Germinal center (tissue), 1 donor: ENCODE measurements at places on chromosomes 16 and 17.

- no peak for DNase-seq
Measured at GRCh38 chr16:89293276-89294143, 76.0 kb downstream of the ZNF778 start.

DNA sequence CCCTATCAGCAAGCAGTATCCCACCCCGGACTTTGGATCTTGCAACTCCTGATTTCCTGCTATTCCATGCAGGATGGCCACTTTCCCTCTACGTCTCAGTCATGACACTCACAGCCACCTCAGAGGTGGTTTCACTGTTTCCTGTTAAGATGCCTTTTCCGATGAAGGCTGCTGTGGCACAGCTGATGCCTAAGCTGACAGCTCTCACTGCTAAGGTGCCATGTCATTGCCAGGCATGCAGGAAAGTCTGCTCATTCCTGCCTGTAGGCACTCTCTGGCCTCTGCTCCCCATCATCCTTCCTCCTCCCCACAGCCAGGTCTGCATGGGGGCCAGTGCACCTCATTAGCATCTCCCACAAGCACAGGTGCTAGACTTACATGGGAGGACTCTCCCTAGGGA lies 173.0 kb downstream of the CBLN1 start:
- DNase-seq = no peak

DNA sequence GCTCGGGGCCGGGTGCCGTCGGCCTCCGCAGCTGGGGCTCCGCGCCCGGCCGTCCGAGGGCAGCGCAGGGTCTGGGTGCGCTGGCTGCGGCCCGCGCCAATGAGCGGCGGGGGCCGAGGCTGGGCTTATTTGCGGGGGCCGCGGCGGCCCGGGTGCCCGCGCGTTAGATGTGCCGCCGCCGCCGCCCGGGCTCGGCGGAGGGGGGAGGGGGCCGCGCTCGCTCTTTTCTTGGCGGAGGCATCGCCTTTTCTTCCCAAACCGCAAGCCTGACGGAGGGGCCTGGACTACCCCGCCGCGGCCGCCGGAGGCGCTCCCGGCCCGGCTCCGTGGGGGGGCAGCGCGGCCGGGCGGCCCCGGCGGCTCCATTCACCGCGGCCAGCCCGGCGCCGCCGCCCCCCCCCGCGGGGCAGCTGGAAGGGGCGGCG lies at the start of gene NOTUM:
NOTUM (minus strand) TSS at position 101 of the 425 bp plus-strand sequence. CDS start 278 bp downstream, outside the sequence.
- DNase-seq = no peak

- DNase-seq = no peak
Measured at GRCh38 chr17:43772877-43773648, 5.7 kb downstream of the DUSP3 start.

GRCh38 chr16:9256196-9256595 lies 164.8 kb downstream of the HAPSTR1 start:
- peak; percentile 72 for DNase-seq

DNA sequence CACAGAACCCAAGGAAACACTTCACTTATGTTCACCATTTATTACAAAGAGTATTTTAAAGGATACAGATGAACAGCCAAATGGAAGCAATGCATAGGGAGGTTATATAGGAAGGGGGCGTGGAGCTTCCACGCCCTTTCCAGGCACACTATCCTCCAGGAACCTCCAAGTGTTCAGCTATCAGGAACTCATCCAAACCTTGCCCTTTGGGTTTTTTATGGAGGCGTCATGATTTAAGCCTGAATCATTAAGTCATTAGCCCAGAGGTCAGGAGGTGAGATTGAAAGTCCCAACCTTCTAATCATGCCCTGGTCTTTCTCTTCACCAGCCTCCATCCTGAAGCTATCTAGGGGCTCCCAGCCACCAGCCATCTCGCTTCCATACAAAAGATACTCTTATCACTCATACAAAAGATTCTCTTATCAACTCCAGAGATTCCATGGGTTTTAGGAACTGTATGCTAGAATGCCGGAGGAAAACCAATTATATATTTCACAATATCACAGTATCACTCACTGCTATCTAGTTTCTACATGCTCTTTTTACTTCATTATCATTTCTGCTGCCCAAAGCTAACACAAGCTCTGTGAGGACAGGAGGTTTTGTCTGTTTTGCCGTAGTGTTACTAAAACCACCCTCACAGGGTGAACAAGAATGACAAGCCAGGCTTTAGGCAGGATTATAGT lies 213.4 kb downstream of the SLC39A11 start:
- DNase-seq = no peak

DNA sequence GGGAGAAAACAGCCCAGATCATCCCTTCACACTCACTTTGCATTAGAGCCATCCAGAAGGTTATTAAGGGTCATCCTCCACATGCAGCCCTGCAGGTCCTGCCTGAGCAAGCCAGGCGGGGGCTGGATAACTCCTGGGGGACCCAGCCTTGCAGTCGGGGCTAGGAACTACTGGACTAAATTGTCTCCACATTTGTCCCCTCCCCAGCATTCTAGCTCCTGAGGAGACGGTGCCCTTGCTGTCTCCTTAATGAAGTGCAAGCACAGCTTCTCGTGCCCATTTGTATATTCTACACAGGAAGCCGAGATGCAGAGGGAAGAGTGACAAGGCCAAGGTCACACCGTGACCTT lies 185.2 kb downstream of the C16orf95 start:
- no peak for DNase-seq

- no peak for DNase-seq
Measured at GRCh38 chr16:27275394-27275793, 6.8 kb upstream of the NSMCE1 start.

DNA sequence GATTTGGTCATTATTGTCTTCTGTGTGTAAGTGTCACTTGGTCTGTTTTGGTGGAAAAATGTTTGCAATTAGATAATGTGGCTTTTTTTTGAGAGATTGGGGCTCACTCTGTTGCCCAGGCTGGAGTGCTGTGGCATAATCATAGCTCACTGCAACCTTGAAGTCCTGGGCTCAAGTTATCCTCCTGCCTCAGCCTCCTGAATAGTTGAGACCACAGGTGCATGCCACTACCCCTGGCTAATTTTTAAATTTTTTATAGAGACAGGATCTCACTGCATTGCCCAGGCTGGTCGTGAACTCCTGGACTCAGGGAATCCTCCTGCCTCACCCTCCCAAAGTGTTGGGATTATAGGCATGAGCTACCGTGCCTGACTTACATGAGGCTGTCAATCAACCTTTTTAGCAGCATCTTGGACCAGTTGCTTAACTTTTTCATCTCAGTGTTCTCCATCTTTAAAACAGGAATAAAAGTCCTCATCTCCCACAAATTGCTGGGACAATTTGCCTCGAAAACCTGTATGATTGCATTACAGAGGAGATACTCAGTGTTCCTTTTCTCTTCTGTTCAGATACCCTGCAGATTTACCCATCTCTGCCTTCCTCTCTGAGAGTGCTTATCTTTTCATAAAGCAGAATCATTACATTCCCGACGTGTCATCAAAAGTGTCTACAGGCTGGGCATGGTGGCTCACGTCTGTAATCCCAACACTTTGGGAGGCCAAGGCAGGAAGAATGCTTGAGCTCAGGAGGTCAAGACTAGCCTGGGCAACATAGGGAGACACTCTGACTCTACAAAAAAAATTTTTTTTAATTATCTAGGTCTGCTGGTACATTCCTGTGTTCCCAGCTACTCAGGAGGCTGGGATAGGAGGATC lies 19.1 kb downstream of the ACSF2 start:
- DNase-seq = no peak

- no peak for DNase-seq
Measured at GRCh38 chr16:9047689-9048301, 43.6 kb upstream of the HAPSTR1 start.

DNA sequence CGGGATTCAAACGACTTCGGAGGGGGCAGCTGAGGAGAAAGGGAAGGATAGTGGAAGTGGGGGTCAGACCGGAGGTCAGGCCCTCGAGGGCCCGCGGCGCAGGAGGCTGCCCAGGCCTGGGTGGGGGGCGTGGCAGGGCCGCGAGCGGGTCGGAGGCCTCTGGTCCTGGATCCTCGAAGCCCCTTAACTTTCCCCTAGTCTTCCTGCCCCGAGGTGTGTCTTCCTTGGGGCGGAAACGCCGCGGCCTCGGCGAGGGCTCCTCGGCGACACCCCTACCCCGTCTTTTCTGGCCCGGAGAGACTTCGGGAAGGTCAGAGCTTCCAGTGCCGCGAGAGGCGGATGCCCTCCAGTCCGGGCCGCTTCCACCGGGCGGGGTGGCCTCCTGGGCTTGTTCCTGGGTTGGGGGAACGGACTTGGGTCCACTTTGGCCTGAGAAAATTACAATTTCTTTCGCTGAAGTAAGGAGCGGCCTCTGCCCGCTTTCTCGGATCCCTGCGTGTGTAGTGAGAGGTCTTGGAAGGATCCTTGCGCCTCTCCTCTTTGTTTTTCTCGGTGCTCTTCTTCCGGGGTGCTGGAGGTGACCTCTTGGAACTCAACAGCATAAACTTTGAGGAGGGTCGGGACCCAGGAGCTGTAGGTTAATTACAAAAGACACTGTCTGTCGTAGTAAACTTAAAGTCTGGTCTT lies 491 bp downstream of the IST1 start:
- DNase-seq = peak; percentile 38

GRCh38 chr16:67652578-67653127 lies 7.4 kb downstream of the ACD start:
- no peak for DNase-seq

GRCh38 chr16:86038926-86039310 lies 140.0 kb downstream of the IRF8 start:
- DNase-seq = no peak

DNA sequence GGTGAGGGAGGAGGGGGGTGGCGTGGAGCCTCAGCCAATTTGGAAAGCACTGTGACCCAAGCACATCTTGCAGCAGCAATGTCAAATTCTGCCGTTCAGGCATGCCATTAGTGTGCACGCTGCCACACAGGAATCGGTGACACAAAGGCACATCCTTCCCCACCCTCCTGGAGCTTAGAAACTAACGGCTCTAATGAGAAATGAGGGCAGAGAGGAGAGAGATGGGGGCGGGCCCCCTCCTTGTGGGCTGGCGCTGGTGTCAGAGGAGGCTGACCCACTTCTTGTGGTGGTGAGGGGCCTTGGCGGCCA lies 94.8 kb downstream of the RTN4RL1 start:
- no peak for DNase-seq

DNA sequence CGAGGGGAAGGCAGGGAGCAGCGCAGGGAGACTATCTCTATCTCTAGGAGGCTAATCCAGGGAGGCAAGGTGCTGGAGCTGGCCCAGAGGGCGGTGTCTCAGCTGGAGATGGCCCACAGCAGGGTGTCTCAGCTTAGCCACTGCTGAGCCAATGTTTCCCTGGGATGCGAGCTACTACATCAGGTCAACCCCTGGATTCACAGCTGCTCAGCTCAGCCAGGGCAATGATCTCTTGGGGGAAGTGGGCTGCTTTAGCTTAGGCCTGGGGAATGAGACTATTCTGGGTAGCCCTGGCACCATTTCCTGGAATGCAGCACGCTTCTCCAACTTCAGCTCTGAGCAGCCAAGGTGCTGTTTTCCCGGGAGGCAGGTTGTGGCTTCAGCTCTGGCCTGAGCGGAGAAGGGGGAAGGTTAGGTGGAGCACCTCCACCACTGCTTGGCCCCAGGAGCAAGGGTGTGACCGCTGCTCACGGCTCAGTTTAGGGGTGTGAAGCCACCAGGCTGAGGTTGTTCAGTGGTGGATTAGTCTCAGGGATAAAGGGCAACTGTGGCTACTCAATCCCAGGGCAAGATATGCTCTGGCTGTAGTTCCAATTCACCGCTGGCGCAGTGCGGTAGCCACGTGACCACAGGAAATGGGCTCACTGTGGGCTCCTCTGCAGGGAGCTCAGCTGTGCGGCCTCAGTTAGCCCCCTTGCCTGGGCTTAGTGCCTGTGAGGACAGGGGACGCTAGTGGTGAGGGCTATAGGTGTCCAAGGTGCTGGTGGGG lies 5.2 kb upstream of the PRSS21 start:
- DNase-seq = no peak

DNA sequence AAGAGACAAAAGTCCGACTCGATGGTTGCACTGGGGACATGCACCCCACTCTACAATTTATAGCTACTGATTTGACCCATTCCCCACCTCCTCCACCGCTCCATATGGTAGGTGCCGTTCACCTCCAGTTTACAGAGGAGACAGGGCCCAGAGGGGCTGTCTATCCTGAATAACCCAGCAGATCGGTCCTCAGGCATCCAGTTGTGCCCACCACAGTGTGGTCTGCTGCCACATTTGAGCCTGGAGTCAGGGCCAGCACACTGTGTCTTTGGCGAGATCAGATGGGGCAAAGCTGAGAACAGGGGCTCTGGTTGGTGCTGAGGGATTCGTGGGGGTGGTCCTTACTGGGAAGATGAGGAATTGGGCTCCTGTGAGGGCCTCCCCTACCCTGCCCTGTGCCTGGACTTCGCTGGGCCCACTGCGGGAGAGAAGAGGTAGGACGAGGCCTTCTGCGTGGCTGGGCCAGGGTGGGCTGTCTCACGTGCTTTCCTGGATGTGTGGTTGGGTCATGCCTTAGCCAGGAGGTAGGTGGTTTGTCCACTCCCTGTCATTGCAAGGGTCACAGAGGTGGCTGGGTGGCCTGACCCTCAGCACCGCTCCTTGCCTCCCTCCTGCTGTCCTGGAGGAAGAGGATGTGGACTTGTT lies 2.8 kb downstream of the ADCY7 start:
- DNase-seq = no peak

DNA sequence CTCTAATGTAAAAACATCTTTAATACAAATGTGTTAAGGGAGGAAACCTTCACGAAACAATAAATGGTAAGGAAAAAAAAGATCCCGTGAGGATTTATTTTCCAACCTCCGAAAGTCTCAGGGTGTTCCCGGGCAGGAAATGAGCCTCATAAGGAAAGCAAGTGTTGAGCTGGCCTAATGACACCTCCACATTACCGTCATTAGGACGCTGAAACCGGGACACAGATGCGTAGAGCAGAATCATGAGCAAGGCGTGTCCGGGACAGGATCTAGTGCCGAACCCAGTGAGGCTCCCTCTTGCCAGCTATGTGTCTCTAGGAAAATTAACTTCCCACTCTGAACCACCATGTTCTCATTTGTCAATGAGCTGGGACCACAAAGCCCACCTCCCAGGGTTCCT lies 22.7 kb upstream of the CYTH1 start:
- no peak for DNase-seq

DNA sequence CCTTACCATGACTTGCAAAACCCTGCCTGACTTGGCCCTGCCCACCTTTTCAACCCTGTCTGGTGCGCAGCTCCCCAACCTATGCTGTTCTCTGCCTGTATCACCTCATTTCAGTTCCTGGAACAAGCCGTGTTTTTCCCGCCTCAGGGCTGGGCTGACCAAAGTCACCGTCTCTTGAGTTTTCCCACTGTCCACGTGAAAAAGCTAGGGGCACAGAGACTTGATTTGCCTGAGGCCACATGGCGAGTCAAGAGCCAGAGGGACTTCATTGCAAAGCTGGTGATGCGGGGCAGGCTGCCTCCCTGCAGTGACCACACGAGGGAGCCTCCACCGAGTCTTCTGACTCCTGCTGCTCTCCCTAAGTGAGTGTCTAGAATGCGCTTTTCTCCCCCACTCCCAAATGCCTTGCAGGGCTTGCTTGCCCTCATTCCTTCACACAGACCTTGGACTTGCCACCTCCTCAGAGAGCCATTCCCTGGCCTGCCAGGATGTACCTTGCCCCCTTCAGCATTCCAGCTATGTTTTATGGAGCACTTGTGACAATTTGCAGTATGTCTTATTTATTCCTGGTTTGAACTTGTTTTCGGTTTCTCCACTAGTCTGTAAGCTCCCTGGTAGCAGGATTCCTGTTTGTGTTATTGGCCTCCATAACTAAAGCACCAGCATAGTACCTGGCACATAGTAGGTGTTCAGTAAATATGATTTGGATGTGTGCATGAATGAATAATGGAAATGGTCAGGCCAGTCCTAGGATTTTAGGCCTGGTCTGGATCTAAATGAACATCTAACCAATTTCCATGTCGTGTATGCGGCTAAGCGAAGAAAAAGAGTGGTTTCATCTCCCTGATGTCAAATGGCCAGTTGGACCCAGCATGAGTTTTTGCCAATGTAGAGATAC lies 252.3 kb downstream of the SNX29 start:
- DNase-seq = peak; percentile 43
